NCI-H2081 (cell line): ENCODE measurements at places on chromosomes 1 and 21.

DNA sequence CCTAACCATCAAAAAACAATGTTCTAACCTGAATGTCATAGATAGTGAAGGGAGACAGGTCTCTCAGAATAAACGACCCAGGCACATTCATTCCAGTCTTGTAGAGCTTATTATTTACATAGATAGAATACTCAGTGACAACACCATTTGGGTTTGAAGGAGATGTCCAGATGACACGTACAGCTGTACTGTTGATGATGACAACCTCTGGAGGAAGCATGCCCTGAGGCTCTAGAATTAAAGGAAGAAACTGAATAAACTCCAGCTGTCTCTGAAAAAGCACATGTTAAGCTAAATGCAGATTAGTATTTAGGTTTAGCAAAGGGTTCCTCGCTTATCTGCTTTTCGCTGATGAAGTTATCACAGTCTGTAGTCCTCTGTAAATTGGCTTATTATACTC lies 277.2 kb downstream of the KCTD3 start:
- no peak for DNase-seq

GRCh38 chr1:76136894-76137293 lies 62.3 kb downstream of the ST6GALNAC3 start:
- DNase-seq = no peak

DNA sequence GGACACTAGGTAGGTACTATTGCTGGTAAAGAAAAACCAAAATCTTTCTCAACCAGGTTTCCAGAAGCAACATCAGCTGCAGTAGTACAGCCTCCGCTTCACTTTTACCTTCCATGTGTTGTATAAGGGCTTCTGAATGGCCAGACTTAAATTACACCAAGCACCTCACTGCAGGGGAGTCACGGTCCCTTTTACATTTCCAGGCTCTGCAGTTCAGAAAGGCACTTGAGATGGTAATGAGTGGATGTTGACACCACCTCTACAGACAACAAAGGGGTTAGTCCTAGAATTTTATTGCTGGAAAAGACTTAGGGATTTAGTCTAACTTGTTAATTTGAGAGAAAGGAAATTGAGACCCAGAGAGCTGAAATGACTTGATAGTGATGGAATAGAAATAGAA lies 12.0 kb upstream of the DUSP12 start:
- DNase-seq = no peak

- DNase-seq = peak; percentile 97
Measured at GRCh38 chr1:203328714-203329122, 22.2 kb downstream of the FMOD start.

GRCh38 chr1:108893141-108893530 lies 16.4 kb downstream of the GPSM2 start:
- DNase-seq = no peak

- no peak for DNase-seq
Measured at GRCh38 chr1:158028969-158029368, 35.5 kb downstream of the KIRREL1 start.

DNA sequence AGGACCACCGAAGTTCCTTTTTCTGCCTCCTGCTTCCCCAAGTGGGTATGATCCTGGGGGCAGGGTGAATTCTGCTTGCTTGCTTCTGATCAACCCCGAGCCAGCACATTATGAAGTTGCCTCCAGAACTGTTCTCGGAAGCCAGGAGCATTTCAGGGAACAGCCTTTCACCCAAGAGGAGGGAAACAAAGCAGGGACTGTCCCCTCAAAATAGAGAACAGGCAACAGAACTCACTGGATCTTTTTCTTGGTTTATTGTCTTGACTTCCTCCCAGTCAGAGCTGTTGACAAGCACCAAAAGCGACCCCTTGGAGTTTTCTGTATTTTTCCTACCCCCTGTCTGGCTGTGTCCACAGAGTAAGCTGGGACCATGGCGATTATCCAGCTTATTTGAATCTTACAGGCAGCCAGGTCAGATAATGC lies 258.3 kb upstream of the SGIP1 start:
- no peak for DNase-seq

GRCh38 chr1:216984536-216984935 lies 261.3 kb upstream of the ESRRG start:
- DNase-seq = no peak

DNA sequence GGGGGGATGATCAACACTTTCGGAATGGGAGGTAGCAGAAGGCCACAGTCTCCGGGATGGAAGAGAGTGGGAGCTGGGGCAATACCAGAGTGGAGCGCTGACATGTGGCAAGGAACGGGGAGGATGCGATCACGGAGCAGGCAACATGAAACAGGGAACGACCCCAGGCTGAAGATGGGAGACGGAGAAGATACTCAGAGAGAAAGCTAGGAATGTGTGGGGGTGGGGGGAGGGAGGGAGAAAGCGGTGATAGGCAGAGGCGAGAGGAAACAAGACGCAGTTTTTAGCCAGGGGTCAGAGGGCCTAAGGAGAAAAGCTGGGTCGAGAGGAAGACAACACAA lies 577 bp downstream of the RAB3GAP2 start:
- peak; percentile 33 for DNase-seq

- DNase-seq = no peak
Measured at GRCh38 chr1:222239130-222239529, 308.8 kb downstream of the HHIPL2 start.

DNA sequence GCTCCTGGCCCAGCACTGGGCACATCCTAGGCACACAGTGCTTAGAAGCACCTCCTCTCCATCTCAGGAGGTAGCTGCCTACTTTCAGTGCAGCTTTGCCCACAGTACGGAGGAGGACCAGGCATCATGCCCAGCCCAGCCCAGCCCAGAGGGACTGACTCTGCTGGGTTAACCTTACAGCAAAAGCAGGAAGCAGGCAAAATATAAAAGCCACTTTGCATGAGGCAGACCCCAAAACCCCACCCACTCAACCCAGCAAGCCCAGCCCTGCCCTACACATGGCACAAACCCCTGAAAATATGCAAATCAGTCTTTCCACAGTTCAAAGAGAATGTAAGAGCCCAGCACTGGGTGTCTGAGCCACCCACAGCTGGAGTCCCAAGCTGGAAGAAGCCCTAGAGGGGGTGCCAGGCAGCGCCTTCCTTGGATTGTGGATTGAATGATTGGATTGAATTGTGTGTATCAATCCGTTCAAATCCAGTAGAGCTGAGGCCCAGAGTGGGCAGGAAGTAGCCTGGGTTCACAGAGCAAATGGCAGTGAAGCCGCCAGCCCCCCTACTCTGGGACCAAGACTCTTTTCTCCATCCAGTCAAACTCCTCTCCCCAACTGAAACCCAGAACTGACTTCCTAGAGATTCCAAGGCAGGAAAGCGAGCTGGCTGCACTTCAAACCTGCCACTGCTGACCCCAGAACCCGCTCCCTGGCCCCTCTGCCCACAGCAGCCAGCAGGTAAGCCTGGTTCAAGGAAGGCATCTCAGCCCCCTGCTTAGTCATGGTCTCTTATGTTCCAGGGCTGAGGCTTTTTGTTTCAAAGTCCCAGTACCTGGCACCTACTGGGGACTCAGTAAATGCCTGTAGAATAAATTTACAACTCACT lies 117.7 kb downstream of the LACTBL1 start:
- no peak for DNase-seq

GRCh38 chr1:87203904-87204303 lies 124.8 kb upstream of the LMO4 start:
- DNase-seq = no peak

DNA sequence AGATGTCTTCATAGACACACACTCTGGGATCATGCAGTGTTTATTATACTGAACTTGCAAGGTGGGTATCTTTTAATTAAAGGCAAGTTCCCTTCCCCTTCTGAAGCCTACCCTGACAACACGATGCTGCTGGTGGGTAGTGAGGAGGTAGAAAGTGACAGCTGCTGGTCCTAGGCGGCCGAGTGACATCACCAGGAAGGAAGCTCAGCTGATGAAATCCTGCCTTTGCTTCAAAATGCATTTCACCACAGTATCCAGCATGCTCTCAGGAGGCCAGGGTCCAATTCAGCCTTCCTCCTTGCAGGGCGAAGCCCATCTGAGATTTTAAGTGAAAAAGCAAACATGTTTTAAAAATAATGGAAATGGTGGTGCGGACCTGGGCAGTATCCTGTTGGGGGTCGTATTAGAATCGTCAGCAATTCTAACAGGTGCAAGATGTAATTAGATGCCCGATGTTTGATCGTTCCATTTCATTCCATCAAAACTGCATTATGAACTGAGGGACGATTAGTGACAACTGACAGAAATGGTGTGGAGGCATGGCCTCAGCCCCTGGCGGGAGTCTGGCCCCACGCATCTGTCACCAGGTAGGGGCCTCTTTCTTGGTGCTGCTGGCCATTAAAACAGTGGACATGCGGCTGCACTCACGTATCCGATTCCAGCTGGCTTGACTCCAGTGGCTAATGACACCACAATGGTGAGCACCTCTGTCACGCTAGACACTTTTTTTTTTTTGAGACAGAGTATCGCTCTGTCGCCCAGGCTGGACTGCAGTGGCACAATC lies 324.8 kb upstream of the C1orf174 start:
- no peak for DNase-seq

DNA sequence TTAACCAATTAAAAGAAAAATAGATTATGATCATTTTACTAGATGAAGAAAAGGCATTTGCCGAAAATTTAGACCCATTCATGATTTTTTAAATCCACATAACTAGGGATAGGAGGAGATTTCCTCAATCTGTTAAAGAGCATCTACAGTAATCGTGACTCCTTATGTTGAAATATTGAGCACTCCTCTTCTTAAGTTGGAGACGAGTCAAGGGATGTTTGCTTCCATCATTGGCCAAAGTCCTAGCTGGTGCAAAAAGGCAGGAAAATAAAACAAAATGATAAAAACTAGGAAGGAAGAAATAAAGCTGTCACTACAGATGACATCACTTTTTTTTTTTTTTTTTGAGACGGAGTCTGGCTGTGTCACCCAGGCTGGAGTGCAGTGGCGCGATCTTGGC lies 245.6 kb upstream of the KAZN start:
- DNase-seq = no peak
